Stimulated activated CD8-positive, alpha-beta memory T cell treated with anti-CD3 and anti-CD28 coated beads, Interleukin-4, amount 100 ng/mL, for 24 hours (primary cell): ENCODE measurements at places on chromosomes 3 and 15.

DNA sequence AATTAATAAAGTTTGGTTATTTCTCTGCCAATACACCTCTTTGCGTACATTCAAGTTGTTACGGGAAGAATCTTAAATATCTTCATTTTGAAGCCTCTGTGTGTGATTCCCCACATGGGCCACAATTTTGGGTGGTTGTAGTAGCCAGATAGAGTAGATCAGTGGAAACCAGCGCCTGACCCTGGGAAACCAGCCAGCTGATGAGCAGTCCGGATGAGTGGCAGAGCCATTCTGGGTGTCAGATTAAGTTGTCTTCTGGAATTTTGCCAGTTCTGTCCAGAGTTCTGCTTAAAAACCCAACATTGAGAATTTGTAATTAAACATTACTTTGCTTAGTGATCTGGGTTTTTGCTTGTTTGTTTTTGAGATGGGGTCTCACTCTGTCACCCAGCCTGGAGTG, 49.7 kb downstream of the MRPS25 start:
- no peak for DNase-seq

GRCh38 chr3:37737134-37737533, 124.5 kb upstream of the CTDSPL start:
- no peak for DNase-seq

GRCh38 chr15:75731248-75732151, 18.9 kb upstream of the CSPG4 start:
- no peak for DNase-seq

DNA sequence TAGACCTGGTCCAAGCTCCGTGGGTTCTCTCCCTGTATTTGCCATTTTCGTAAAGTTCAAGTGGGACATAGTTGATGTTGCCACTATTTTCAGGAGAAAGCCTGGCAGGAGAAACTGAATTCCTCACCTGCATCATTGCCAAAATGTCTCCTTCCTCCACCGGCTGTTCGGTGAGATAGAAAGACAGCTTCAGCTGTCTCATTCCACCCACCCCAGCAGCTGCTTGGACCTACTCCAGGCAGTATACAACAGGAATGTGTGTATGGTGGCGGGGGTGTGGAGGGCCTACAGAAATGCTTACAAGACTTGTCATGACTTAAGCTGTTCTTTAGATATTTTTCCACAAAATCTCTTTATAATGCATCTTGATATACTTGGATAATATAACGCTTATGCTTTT, 132.7 kb upstream of the RAP2B start:
- DNase-seq = no peak

- DNase-seq = no peak
Observed at GRCh38 chr15:51697163-51697562, 15.9 kb downstream of the SCG3 start.

DNA sequence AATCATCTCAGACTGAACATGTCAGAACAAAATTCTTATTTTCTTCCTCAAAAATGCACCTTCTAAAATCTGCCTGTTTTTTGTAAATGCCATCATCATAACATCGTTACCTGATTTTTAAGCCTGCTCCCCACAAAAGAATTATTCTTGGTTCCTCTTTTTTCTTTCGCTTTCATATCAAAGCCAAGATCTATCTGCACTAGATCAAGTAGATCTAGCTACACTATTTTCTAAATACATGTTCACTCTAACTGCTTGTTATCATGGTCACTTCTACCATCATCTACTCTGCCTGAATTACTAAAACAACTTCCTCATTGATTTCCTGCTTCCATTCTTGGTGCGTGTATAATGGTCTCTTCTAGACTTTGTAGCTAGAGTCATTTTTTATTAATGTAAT, 217.7 kb downstream of the ARPP21 start:
- no peak for DNase-seq
